Omental fat pad (tissue), 4 donors: ENCODE measurements at places on chromosomes 13 and 19. TPM values are rescaled to one million over a fixed set of nuclear protein-coding genes. Genes with fewer than 3 reads are reported as not detected.

DNA sequence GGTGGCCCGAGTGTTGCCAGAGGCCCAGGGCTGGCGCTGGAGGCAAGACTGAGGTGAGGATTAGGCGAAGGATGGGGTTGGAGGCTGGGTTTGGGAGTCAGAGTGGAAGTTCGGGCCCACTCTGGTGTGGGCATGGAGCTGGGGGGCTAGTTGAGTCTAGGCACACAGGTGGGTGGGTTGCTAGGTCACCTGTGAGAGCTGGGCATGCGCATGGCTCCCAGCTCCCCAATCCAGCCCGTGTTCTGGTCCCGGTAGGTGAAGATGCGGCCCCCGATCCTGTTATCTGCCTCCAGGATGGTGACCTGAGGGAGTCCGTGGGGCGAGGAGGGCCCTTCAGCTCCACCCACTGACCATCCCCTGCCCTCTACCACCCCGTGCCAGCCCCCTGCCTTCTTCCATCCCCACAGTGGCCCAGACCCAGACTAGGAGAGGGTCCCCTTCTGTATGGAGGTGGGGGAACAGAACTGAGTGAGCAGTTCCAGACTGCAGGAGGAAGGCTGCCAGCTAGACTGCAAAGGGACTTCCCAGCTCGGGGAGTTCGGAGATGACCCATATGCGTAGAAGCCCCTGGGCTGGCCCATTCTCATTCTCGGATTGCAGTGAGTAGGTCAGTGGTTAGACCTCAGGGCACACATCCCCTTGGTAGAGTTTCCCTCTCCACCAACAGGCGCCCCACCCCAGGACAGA is 1.7 kb downstream of the IL4I1 start:
- DNase-seq, result no peak

Gene TPTE2
- total RNA-seq, result not detected

- DNase-seq, result no peak
Measured at GRCh38 chr19:39407660-39408391, 1.2 kb downstream of the ZFP36 start.

GRCh38 chr13:80010846-80011245 is 330.1 kb downstream of the SPRY2 start:
- DNase-seq, result no peak

Gene HNRNPA1L2
- 5.2 TPM for total RNA-seq

- DNase-seq, result no peak
Measured at GRCh38 chr13:28954810-28955209, 134.7 kb downstream of the MTUS2 start.

- no peak for DNase-seq
Measured at GRCh38 chr13:71625694-71626093, 241.3 kb downstream of the DACH1 start.

DNA sequence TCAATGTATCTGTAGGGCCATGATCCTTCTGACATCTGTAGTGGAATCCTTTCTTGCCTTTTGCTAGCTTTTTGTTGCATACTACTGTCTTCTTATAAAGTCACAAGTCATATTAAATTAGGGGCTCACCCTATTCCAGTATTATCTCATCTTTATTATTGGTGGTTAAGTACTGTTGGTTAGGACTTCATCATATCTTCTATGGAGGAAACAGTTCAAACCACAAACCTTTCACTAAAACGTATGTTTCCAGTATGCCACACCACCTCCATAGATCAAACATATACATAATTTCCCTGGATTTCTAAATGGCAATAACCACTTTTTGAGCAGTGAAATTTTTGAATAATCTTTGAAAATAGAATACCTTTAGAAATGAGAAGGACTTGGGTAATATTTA is 62.8 kb upstream of the PCDH9 start:
- DNase-seq, result no peak
